ENCODE measurements at places on chromosomes 4 and X. TPM values are rescaled to one million over a fixed set of nuclear protein-coding genes. Genes with fewer than 3 reads are reported as not detected.

Gene SHOX
- not detected for total RNA-seq

Gene VEGFC
- total RNA-seq: not detected

Gene MAPK10
- total RNA-seq: not detected

Gene WDR45
- 43.4 TPM for total RNA-seq

- no peak for DNase-seq
Measured at GRCh38 chrX:148385471-148385870, 114.9 kb upstream of the AFF2 start.

DNA sequence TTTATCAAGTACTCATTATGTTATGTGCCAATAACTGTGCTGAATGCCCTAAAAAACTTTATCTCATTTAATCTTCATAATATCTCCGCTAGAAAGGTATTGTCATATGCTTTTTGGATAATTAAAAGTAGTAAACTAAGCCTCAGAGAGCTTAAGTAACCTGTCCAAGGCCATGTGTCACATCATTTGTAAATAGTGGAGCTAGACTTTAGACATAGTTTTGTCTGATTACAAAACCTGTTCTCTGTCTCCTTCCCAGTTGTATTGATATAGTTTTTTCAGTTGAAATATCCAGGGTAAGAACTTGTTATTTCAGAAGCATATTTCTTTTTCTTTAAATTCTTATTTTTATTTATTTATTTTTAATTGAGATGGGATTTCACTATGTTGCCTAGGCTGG, 66.7 kb downstream of the TENM3 start:
- DNase-seq: no peak

GRCh38 chrX:66635360-66635759, 3.5 kb downstream of the EDA2R start:
- no peak for DNase-seq

DNA sequence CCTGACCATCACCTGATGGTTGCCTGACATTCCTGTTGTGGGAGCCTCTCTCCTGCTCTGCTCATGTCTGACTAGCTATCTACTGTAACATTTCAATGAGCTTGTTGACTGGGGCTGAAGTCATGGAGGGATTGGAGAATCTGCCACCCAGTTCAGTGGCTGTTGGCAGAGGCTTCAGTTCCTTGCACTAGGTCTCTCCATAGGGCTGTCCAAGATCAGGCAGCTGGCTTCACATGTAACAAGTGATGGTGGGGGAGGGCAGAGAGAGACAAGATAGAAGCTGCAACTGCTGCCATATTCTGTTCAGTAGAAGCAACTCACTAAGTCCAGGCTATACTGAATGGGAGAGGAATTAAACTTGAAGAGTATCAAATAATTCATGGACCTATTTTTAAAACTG, 14.1 kb upstream of the CCNI start:
- no peak for DNase-seq

- DNase-seq: no peak
Measured at GRCh38 chr4:138522366-138522765, 280.2 kb upstream of the SLC7A11 start.

- DNase-seq: no peak
Measured at GRCh38 chr4:53055716-53056403, 193.7 kb downstream of the RASL11B start.

DNA sequence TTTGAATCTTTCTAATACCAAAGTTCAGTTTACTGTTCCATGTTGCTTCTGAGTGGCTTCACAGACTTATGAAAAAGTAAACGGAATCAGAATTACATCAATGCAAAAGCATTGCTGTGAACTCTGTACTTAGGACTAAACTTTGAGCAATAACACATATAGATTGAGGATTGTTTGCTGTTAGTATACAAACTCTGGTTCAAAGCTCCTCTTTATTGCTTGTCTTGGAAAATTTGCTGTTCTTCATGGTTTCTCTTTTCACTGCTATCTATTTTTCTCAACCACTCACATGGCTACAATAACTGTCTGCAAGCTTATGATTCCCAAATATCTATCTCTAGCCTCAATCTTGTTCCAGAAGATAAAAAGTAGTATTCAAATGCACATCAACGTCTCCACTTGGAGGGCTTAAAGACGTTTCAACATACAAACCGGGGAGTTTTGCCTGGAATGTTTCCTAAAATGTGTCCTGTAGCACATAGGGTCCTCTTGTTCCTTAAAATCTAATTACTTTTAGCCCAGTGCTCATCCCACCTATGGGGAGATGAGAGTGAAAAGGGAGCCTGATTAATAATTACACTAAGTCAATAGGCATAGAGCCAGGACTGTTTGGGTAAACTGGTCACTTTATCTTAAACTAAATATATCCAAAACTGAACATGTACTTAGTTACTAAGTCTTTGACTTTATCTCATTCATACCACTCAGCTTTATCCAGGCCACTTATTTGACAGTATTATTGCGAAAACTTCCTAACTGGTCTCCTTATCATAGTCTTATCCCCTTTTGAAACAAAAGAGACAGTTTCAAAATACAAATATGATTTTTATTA, 3.6 kb upstream of the AFP start:
- no peak for DNase-seq

DNA sequence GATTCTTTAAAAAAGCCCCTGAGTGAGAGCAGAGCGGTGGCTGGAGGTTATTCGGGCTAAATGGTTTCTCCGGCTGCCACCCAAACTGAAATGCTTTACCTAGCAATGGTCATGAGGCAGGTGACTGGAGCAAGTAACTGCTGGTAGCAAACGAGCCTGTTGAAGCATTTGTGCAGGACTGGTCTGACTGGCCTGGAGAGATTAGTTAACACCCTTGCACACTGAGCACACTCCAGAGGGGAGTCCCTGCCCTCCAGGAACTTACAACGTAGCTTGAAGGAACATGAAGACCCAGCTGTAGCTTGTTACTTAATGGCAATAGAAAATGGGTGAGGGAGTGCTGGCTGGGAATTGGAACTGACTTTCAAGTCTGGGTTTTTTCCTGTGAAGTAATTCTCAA, 40.4 kb downstream of the CCNG2 start:
- DNase-seq: no peak

- peak; percentile 2 for DNase-seq
Measured at GRCh38 chrX:115650916-115651315, 89.9 kb downstream of the PLS3 start.

- DNase-seq: no peak
Measured at GRCh38 chrX:69102612-69103194, 62.5 kb downstream of the PJA1 start.

Measured in activated T-cell treated with anti-CD3 and anti-CD28 coated beads, Interleukin-2, amount 50 U/mL, for 72 hours (primary cell).